Kidney glomerular epithelial cell (primary cell): ENCODE measurements at places on chromosomes 12 and 14.

DNA sequence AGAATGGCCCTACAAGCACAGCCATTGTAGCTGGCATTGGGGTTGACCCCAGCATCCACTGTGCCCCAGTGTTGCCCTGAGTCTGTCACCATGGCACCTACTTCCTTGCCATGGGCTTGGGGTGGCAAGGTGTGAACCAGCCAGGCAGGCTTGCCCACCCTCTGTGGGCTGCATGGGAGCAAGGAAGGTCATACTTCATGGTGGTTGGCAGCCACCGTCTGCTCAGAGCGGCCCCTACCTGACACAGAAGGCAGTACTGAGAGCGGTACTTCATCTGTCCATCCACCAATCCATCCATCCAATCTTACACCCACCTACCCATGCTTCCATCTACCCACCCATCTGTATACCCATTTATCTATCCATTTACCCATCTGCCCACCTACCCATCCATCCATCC, 160.1 kb downstream of the KIF26A start:
- DNase-seq: no peak

GRCh38 chr12:89949457-89950195, 241.0 kb upstream of the ATP2B1 start:
- no peak for DNase-seq

GRCh38 chr14:77208291-77208978, 26.8 kb downstream of the TMEM63C start:
- DNase-seq: peak; percentile 67

GRCh38 chr14:27727251-27727770, 1039.3 kb upstream of the FOXG1 start:
- DNase-seq: no peak

DNA sequence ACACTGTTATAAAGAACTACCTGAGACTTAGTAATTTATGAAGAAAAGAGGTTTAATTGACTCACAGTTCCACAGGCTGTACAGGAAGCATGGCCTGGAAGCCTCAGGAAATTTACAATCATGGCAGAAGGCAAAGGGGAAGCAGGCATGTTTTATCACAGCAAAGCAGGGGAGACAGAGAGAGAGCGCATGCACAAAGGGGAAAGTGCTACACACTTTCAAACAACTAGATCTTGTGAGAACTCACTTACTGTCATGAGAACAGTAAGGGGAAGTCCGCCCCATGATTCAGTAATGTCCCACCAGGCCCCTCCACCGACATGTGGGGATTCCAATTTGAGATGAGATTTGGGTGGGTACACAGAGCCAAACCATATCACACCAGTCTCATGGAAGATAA, 313.9 kb downstream of the CACNA1C start:
- no peak for DNase-seq

- DNase-seq: peak; percentile 28
Measured at GRCh38 chr14:59337141-59337611, 128.0 kb downstream of the GPR135 start.

DNA sequence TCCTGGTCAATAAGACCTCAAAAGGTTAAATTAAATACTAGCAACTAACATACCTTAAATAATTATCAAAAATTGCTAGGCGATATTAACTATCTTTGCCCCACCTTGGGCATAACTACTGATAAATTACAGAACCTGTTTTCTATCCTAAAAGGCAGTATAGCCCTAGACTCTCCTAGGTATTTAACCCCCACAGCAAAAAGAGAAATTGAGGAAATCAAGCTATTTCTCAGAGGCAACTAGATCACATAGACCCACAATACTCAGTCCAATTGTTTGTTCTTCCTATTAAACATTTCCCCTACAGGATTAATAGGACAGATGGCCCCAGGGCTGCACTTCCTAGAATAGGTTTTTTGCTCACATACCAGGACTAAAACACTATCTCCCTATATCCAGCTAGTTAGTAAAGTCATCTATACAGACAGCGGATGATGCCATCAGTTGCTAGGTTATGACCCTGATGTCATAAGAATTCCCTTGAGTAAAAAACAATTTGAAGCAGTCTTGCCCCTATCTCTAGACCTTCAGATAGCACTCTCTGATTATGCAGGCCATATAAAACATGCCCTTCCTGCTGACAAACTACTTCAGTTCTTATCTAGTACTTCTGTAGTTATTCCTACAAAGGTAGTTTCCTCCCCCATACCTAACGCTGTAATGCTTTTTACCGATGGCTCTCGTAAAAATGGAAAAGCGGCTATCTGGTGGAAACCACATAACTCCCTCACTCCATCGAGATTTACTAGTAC, 118.4 kb downstream of the PPHLN1 start:
- DNase-seq: no peak

GRCh38 chr14:33026850-33027430, 88.3 kb downstream of the NPAS3 start:
- no peak for DNase-seq

GRCh38 chr14:105888151-105888550, 361.8 kb downstream of the TMEM121 start:
- no peak for DNase-seq

GRCh38 chr14:100594625-100594951, 7.4 kb upstream of the BEGAIN start:
- DNase-seq: no peak

- no peak for DNase-seq
Measured at GRCh38 chr12:27187697-27188096, 56.4 kb upstream of the STK38L start.

- no peak for DNase-seq
Measured at GRCh38 chr14:35991356-35991755, 165.2 kb downstream of the BRMS1L start.

GRCh38 chr12:95959107-95959506, 16.0 kb downstream of the AMDHD1 start:
- no peak for DNase-seq

DNA sequence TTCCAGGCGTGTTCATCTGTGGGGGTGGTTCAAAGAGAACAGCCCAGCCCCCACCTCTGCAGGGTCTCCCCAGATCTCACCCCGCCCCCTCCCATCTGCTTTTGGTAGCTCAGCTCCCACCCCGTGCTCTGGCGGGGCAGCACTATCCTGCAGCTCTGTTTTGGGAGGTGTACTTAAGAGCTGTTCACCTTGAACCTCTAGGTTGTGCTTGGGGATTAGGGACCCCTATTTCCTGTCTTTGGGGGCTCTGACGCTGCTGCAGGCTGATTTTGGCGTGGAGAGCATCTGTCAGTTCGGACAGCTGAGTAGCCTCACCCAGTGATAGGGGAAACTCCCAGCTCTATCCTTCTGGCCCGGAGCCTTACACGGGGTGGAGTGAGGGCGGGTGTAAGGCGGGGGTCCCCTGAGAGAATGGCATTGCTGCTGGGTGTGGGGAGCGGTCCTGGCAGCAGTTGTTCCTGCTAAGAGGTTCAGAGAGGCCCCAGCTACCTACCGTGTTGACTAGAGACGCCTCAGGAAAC, 765 bp downstream of the TMEM120B start:
- no peak for DNase-seq

GRCh38 chr12:110647631-110648040, 33.7 kb downstream of the TCTN1 start:
- DNase-seq: no peak

DNA sequence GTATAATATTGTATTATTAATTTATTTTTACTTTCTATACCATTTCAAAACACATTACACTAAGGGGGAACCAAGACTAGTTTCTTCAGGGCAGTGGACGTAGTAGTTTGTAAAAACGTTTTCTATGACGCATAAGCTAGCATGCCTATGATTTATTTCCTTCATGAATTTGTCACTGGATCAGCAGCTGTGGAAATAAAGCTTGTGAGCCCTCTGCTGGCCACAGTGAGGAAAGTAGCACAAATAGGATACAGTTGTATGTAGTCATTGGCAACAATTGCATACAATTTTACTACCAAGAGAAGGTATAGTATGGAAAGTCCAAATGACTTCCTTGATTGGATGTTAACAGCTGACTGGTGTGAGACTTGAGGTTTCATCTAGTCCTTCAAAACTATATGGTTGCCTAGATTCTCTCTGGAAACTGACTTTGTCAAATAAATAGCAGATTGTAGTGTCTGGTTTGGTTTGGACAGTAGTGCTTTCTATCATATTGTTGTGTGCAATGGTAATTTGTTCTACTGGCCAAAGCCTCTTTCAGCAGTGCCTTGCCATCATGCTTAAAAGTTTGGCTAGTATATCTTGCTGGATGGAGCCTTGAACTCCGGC, 24.3 kb upstream of the PLEKHD1 start:
- peak; percentile 77 for DNase-seq

GRCh38 chr14:65483647-65484046, 71.1 kb downstream of the FUT8 start:
- no peak for DNase-seq

GRCh38 chr14:73770977-73771847, 57.0 kb upstream of the PNMA1 start:
- DNase-seq: no peak

- DNase-seq: no peak
Measured at GRCh38 chr12:49885663-49886461, 17.8 kb downstream of the FAIM2 start.

DNA sequence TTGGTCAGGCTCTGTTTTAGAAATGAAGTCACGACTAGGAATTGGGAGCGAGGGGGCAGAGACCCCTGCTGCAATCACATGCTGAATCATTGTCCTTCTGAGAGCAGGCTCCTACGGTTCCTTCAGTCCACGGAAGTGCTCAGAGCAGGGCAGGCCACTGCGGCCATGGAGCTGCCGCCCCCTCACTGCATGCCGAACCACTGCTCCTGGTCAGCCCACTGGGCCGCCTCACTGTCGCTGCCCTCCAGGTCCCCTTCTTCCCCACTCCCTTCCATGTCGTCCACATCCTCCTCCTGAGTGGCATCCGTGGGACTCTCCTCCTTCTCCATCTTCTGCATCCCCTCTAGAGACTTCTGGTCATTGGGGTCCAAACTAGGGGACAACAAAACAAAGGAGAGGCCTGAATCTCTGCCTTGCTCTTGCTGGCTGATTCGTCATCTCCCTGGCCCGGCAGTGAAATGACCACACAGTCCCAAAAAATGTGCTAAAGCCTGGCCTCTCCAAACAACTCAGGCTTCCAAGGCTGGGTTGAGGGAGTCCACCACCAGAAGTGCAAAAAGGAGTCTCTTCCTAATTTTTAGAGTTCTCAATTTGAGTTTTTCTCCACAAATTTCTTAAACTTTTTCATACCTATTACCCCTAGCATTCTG, 29.4 kb downstream of the ANAPC7 start:
- no peak for DNase-seq

GRCh38 chr12:6288235-6288634, 22.2 kb upstream of the PLEKHG6 start:
- no peak for DNase-seq

- no peak for DNase-seq
Measured at GRCh38 chr12:2212537-2212936, 159.8 kb downstream of the CACNA1C start.

- DNase-seq: no peak
Measured at GRCh38 chr12:112927925-112928324, 10.3 kb upstream of the OAS3 start.

- no peak for DNase-seq
Measured at GRCh38 chr14:32011225-32011624, 65.9 kb upstream of the ARHGAP5 start.

DNA sequence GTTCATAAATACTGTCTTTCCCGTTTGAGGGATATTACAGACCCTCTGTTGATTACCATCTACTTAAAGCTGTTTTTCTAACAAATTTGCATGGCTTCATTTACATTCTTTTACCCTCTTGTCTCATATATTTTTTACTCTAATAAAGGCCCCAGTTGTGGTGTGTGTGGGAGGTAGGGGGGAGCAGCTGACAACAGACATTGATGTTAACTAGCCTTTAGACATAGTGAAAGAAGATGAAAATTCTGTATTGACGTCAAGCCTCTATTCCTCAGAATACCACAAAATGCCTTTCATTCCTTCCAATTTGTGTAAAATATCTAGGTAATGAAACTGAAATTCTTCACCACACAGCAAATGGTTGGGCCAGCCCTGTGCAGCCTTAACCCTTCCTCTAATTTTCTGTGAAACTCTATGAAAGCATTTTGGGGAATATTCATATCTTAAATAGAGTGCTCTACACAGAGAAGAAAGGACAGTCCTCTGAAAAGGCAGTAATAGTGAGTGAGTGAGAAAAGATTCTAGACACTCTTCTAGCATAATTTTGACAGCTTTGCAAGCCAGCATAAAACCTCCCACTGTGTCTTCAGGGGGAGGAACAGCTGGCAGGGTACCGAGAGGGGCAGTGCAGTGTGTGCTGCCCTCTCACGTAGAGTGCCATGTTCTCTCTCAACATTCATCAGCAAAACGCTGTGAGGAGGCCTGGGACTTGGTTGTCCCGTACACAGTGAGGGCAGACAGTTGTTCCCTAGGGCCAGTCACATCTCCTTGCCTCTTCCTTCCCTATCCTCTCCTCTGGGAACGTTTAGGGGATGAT, 20.1 kb upstream of the CERS5 start:
- peak; percentile 51 for DNase-seq

DNA sequence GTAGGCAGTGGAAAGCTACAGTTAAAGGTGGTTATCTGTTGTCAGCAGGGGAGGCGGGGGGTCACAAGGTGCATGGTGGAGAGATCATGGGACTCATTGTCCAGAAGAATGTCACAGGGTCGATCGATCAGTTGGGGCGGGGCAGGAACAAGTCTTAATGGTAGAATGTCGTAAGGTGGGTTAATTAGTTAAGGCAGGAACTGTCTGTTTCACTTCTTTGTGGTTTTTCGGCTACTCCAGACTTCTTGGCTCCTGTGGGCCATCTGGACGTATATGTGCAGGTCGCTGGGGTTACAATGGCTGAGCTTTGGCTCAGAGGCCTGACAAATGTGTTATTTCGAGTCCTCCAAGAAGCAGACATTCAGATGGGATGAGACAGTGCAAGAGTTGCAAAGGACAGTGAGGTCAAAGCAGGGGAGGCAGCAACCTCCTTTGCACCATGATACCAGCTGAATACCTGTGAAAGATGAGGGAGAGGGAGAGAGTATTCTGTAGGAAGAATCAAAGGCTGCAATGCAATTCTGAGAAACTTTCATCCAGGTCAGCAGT, 246.9 kb upstream of the TMEM132C start:
- no peak for DNase-seq

GRCh38 chr12:47236109-47236714, 156.5 kb upstream of the AMIGO2 start:
- peak; percentile 30 for DNase-seq

DNA sequence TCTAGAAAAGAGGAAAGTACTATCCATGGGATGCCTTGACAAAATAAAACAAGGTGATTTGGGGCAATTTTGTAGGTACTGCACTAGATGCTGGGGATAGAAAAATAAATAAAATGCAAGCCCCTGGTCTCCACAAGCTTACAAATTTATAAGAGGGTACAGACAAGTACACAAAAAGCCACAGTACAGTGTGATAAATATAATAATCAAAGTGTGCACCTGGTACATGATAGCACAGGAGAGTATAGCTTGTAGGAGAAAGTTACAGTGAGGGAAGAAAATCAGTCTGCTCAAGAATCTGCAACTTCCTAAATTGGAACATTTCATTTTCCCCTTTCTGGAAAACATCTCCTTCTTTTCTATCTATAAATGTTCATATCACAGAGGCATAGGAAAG, 3.0 kb upstream of the SSTR1 start:
- DNase-seq: no peak

GRCh38 chr12:126431767-126432166, 1366.5 kb downstream of the AACS start:
- DNase-seq: no peak
